Hematopoietic multipotent progenitor cell (in vitro differentiated cells): ENCODE measurements at places on chromosomes 3 and 15. TPM values are rescaled to one million over a fixed set of nuclear protein-coding genes. Genes with fewer than 3 reads are reported as not detected.
A peak's percentile ranks its signal among the peaks of the same experiment; 100 is the strongest.

Gene CHRD
- under 0.01 TPM for total RNA-seq

DNA sequence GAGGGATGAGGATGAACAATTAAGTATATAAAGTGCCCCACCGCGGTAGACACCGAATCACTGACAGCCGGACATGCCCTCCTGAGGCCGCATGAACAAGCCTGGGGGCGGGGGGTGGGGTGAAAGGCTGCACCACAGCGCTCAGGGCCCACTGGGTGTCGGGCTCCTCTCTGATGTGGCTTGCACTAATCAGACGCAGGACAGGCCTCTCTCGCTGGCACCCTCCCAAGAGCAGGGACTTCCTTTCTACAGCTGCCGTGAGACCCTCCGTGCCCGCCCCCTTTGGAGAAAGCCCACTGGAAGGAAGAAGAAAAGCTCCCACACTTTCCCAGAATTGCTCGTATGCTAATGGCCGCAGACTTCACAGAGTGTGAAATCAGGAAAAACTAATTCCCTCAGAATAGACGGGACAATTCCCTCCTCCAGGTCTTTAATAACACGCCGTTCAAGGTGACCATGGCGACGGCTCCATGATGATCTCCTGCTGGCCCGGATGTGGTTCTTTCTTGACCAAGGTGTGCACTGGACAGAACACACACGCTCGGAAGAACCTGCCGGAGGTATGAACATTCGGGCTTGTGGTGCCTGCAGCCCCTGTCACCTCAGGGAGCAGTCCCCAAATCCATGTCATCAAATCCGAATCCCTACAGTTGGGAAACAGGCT is 32.0 kb downstream of the IQSEC1 start:
- no peak for DNase-seq

DNA sequence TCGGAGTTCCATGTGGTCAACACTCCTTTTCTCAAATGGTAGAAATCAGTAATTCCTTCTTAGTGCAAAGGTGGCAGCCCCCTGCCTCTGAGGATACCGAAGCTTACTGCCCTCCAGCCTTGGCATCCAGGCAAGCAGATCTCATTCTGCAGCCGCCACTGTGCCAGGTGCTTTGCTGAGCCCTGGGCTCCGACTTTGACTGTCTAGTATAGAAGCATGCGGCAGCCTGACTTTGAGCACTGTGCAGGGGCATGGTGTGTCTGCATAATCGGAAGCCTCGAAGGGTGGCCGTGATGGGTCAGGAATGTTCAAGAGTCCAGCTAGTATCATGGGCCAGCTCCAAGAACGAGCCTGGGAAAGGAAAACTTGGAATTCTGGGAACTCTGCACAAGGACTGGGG is 39.7 kb downstream of the ABTB1 start:
- DNase-seq, result no peak

DNA sequence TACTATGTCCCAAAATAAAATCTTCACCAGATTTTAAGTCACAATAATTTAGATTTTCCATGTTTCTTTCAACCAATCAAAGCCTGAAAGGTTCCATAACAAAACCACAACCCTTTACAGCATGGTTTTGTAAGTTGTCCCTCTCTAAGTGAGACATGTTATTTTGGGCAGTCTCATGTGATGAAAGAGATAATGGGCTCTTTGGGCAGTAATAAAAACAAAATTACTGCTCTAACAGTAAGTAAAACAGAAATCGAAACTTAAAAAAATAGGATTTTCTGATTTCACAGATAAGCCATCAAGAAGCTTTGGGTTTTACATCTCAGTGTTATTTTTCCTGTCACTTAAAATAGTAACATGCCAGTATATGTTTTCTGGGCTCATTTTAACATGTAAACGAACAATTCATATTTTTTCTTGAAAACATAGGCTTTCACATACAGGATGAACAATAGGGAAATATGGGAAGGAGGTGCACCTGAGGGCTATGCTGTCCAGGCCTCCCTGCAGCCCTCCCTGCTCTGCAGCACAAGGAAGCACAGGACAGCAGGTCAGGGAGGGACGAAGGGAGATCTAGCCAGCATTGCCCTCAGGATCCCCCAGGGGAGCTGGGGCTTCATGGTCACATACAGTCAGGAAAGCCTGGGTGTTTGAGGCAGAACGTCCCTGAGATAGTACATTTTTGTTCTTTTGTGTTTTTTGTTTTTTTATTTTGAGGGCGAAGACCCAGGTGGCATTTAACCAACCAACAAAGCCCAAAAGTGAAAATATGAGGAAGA is 157.4 kb downstream of the SHOX2 start:
- no peak for DNase-seq

DNA sequence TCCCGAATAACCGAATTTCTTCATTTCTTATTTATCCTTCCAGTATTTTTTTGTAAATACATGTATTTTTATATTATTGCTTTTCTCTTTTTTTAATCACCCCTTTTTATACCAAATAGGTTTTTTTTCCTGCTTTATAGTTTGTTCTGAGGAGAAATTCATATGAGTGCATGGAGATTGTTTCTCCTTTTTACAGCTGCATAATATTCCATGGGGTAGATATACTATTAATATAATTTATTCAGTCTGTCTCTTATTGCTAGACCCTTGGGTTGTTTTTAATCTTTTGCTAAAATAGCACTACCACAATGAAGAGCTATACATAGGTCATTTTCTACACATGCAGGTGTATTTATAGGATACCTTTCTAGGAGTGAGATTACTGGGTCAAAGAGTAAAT is 3.5 kb upstream of the TMEM87A start:
- no peak for DNase-seq

- DNase-seq, result no peak
These were observed 82.7 kb downstream of the EPHB1 start for GRCh38 chr3:134877788-134878187.

GRCh38 chr3:101292027-101292426 is 28.3 kb downstream of the IMPG2 start:
- DNase-seq, result no peak

DNA sequence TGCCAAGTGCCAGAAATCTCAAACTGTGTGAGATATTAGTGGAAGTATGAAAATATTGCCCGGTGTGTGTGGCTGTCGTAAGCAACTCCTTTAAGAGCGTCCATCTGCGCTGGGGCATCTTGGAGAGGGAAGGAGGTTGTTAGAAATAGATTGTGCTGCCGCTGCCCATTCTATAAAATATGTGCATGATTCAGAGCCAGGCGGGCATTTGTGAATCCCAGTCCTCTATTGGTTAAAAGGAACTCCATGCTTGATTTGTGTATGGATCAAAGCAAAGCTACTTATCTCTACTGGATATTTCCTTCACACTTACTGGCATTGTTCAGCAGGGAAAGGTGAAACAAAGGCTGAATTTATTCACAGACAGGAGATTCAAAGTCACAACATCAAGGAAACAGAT is 89.6 kb upstream of the SNRK start:
- no peak for DNase-seq

DNA sequence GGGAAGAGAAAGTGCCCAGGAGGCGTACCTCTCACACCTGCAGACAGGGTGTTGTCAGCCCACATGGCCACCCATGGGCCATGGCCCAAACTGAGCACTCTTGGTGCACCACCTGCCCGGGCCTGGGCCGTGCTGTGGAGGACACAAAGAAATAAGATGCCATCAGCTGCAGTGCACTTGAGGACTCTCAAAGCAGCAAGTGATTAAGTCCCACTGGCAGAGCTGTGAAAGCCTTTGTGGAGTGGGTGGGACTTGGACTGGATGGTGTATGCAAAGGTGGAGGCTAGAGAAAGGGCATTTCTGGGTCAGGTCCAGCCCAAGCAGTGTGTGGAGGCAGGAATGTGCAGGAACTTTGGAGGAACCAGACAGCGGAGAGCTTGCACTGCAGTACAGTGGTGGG is 122.3 kb downstream of the MEGF11 start:
- DNase-seq, result no peak

GRCh38 chr3:13193320-13194284 is 120.4 kb upstream of the IQSEC1 start:
- no peak for DNase-seq

GRCh38 chr15:31333820-31334219 is 7.2 kb downstream of the KLF13 start:
- no peak for DNase-seq

- DNase-seq, result no peak
These were observed 109.9 kb downstream of the IGF1R start for GRCh38 chr15:98758224-98758623.

DNA sequence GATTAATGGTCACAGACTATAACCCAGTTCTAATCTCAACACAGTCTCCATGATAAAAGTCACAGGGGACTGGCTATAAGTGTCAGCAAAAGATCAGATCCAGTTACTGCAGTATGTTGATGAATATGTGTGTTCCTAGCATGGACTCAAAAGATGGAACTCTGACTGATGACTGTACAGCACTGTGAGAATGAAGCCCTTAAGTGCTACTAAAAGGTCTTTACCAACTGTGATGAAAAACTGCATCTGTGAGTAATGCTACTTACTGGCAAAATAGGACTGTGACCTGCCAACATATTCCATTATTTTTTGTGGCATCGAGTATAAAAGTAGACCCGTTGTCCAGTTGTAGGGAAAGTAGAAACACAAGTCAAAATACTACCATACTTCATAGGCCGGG is 284.2 kb downstream of the ROBO2 start:
- DNase-seq, result no peak

DNA sequence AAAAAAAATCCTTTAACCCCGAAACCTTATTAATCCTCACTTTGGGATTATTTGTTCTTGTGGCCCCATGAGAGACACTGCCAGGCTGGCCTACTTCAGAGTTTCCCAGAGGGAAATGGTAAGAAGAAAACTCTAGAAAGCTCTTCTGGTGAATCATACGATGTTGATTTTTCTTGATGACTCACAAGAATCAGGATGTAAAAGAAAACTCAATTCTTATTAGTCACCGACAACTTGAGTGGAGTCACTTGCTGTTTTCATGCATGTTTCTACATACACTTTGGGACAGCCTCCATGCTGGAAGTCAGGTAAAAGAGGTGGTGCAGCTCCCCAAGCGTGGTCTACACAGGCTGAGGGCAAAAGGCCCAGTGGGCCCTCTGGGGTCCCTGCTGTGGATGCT is 42.8 kb downstream of the MYO5C start:
- no peak for DNase-seq

DNA sequence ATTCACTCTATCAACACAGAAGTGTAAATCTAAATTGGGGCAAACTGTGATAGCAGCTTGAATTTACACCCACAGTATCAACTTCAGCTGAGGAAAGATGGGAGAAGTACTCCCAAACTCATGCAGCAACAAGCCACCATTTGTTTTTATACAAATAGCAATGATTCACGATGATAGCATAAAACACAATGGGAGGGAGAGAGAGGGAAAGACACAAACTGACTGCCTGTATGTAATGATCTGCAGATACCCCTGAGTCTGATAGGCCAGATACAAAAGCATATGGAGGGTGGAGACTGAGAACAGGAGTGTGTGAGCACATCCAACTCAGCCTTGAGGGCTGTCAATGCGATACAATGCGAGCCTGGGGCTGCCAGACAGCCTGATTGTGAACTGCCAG is 79.2 kb downstream of the CNTN3 start:
- no peak for DNase-seq

- no peak for DNase-seq
These were observed 89.7 kb downstream of the SSR3 start for GRCh38 chr3:156465194-156465593.

GRCh38 chr3:113620091-113620490 is 76.4 kb downstream of the USF3 start:
- peak; percentile 36 for DNase-seq

Gene ROPN1
- total RNA-seq, result not detected
